Ovary (tissue), 10 donors: ENCODE measurements at places on chromosomes 11 and 22. TPM values are rescaled to one million over a fixed set of nuclear protein-coding genes. Genes with fewer than 3 reads are reported as not detected.

DNA sequence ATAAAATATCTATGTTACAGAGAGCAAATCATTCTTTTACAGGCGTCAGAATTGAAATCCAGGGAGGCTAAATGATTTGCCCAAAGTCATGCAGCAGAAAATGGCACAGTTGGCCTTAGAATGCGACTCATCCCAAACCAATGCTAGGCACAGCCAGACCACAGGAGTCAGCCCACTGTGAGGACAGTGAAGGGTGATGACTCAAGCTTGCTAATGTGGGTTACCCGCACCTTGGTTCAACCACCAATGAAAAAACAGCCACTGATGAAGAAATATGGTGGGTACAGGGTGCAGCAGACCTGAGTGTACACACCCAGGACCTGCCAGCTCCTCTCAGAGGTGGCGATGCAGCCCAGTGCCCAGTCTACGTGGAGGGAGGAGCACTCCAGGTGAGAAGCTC is 89.7 kb downstream of the ZC3H12C start:
- H3K36me3 ChIP-seq, result no peaks in the 10 kb centered on the region
- H3K27me3 ChIP-seq, result no peaks in the 10 kb centered on the region
- H3K27ac ChIP-seq, result no peak overlapping the region
- no peaks in the 10 kb centered on the region for H3K4me1 ChIP-seq

GRCh38 chr11:8095371-8095770 is 14.4 kb downstream of the TUB start:
- no peaks in the 10 kb centered on the region for H3K4me1 ChIP-seq
- H3K27me3 ChIP-seq, result no peaks in the 10 kb centered on the region
- no peak overlapping the region for H3K27ac ChIP-seq
- no peaks in the 10 kb centered on the region for H3K36me3 ChIP-seq
- no peak for DNase-seq

- no peak for DNase-seq
- H3K27me3 ChIP-seq, result no peaks in the 10 kb centered on the region
- H3K4me1 ChIP-seq, result no peaks in the 10 kb centered on the region
- no peak overlapping the region for H3K4me3 ChIP-seq
- no peaks in the 10 kb centered on the region for H3K36me3 ChIP-seq
Measured at GRCh38 chr11:96964661-96965060, 574.8 kb downstream of the JRKL start.

GRCh38 chr11:66749091-66749490 is 20.1 kb upstream of the SPTBN2 start:
- H3K27me3 ChIP-seq, result no peaks in the 10 kb centered on the region
- H3K36me3 ChIP-seq, result no peaks in the 10 kb centered on the region
- no peak overlapping the region for H3K4me3 ChIP-seq
- H3K4me1 ChIP-seq, result peaks cover 3% of the 10 kb centered on the region
- no peak for DNase-seq

GRCh38 chr22:50016308-50016987 is 3.9 kb upstream of the IL17REL start:
- no peaks in the 10 kb centered on the region for H3K36me3 ChIP-seq
- H3K4me1 ChIP-seq, result peaks cover 2% of the 10 kb centered on the region
- H3K27ac ChIP-seq, result no peak overlapping the region
- H3K4me3 ChIP-seq, result no peak overlapping the region
- no peak for DNase-seq

GRCh38 chr11:111525456-111525855 is 10.9 kb downstream of the HOATZ start:
- no peaks in the 10 kb centered on the region for H3K36me3 ChIP-seq
- no peak for DNase-seq
- no peaks in the 10 kb centered on the region for H3K4me1 ChIP-seq

DNA sequence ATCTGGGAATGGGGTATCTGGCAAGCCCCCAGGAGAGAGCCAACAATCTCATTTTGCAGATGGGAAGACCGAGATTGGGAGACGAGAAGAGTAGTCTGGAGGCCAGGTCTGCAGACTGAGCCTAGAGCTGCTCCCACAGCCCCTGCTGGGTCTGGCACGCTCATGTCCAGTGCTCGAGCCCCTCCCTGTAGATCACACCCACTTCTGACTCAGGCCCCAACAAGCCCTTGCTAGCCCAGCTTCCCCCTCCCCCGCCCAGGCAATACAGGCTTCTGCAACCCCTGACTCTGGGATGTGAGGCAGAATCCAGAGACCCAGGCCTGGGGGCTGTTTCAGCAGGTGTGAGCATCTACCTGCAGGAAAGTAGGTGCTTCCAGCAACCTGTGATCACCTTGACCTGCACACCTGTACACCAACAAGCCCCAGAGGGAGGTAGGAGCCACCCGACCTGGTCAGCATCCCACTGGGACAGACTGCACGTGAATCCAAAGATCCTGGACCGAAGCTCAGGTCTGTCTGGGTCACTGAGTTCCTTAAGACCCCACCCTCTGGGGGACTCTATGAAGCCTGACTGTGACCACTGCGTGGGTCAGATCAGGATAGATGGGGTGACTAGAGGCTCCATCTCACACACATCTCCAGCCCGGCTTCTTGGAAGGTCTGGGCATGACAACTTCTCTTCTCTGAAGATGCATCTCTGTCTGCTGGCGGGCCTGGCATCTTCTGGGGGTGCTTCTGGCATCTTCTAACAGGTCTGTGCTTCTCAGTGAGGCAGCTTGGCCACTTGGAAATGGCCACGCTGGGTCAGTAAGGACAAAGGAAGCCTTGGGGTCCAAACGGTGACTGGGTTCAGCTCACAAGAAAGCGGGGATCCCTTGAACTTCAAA is 29.3 kb downstream of the LINC01488 start:
- H3K4me3 ChIP-seq, result no peak overlapping the region
- no peak for DNase-seq
- H3K27ac ChIP-seq, result no peak overlapping the region
- H3K4me1 ChIP-seq, result no peaks in the 10 kb centered on the region
- H3K27me3 ChIP-seq, result no peaks in the 10 kb centered on the region

GRCh38 chr22:20234760-20235388 is 33.2 kb downstream of the RTN4R start:
- H3K27me3 ChIP-seq, result no peaks in the 10 kb centered on the region
- H3K36me3 ChIP-seq, result no peaks in the 10 kb centered on the region
- H3K4me1 ChIP-seq, result peaks cover 23% of the 10 kb centered on the region
- no peak overlapping the region for H3K27ac ChIP-seq

DNA sequence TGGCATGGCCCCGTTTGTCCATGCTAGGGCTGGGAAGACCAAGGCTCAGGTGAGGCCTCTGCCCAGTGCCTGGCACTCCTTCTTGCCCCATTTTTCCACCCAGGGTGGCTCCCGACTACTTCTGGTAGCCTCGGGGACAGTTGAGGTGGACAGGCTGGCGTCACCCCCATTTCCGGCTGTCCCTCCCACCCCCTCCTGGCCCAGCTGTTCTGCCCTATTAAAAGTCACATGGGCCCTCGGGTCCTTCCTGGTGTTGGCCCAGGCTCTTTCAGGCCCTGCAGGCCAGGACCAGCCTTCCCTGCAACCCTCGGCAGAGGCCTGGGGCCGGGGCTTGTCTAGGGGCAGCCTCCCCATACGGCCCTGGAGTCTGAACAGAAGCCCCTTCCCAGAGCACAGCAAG is 9.5 kb downstream of the CD81 start:
- DNase-seq, result no peak
- no peaks in the 10 kb centered on the region for H3K36me3 ChIP-seq
- peak overlapping the region; percentile 40 for H3K27ac ChIP-seq
- no peaks in the 10 kb centered on the region for H3K27me3 ChIP-seq
- H3K4me3 ChIP-seq, result no peak overlapping the region

DNA sequence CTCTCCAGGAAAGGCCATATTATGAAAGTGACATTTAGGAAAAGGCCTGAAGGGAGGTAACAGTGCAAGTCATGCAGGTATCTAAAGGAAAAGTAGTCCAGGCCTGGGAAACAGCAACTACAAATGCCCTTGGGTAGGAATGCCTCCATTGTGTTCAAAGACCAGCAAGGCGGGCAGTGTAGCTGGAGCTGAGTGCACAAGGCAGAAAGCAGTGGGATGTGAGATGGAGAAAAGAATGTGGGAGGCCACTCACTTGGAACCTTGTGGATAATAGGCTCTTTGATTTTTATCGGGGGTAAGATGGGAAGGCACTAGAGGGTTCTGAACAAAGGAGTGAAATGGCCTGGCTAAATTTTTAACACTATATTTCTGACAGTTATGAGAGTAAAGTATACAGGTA is 188.6 kb downstream of the PGR start:
- no peaks in the 10 kb centered on the region for H3K4me1 ChIP-seq
- no peak overlapping the region for H3K4me3 ChIP-seq
- no peaks in the 10 kb centered on the region for H3K36me3 ChIP-seq
- no peak overlapping the region for H3K27ac ChIP-seq
- H3K27me3 ChIP-seq, result no peaks in the 10 kb centered on the region

GRCh38 chr11:71248251-71248570 is 4.2 kb downstream of the SHANK2 start:
- no peaks in the 10 kb centered on the region for H3K27me3 ChIP-seq
- H3K4me3 ChIP-seq, result no peak overlapping the region
- no peaks in the 10 kb centered on the region for H3K4me1 ChIP-seq
- no peaks in the 10 kb centered on the region for H3K36me3 ChIP-seq
- DNase-seq, result no peak

DNA sequence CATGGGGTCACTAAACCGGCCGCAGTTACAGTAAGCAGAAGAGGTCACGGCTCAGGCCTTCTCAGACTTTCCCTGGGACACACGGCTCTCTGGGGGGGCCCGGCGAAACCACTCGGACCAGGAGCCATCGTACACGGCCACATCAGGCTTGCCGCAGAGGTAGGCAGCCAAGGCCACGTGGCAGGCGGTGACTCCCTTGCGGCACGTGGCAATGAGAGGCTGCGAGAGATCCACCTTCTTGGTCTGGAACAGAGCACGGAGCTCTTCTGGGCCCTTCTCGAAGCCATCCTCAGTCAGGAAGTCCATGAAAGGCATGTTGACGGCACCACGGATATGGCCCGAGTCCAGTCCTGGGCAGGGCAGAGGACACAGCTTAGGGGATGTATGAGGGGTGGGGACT is 8.3 kb downstream of the TST start:
- H3K27ac ChIP-seq, result no peak overlapping the region
- no peaks in the 10 kb centered on the region for H3K27me3 ChIP-seq
- no peak overlapping the region for H3K4me3 ChIP-seq
- peaks cover 3% of the 10 kb centered on the region for H3K4me1 ChIP-seq
- DNase-seq, result no peak

DNA sequence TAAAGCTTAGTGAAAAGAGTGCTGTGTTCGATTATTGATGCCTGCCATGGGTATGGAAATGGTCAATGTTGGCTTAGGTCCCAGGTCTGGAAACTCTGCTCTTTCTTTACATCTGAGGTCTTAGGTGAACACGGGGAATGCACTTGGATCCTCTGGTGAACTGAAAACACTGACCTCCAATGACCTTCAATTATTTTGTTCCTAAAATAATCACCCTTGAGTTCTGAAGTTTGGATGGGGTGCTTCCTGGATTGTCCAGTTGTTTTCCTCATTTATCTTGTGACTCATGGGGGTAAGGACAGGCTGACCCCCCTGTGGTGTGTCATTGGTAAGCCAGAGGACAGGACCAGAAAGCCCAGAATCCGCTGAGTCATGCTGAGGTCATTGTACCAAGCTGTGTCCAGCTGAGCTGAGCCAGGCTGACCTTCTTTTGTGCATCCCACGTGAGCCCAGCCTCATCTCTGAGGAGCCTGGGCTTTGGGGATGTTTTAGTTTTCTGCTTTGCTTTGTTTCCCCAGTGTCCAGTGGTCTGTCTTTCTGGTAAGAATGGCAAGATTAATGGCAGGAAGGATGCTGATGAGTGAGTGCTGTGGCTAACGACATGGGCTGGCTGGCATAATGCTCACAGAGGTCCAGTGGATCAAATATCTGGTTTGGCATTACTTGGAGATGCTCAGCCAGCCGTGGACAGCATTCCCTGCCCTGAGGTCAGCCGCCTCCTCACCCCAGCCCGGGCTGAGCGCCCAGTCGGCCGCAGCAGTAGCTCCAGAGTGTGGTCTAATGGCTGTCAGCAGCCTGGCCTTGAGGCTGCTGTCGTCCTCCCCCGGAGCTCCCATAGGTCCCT is 35.6 kb downstream of the AMPD3 start:
- H3K4me3 ChIP-seq, result no peak overlapping the region
- H3K27ac ChIP-seq, result peak overlapping the region; percentile 19
- peaks cover 9% of the 10 kb centered on the region for H3K4me1 ChIP-seq
- H3K36me3 ChIP-seq, result no peaks in the 10 kb centered on the region
- H3K27me3 ChIP-seq, result no peaks in the 10 kb centered on the region

GRCh38 chr11:128053981-128054931 is 533.1 kb downstream of the ETS1 start:
- H3K4me1 ChIP-seq, result no peaks in the 10 kb centered on the region
- H3K27me3 ChIP-seq, result no peaks in the 10 kb centered on the region
- no peak for DNase-seq
- H3K27ac ChIP-seq, result no peak overlapping the region
- H3K4me3 ChIP-seq, result no peak overlapping the region

- H3K27me3 ChIP-seq, result no peaks in the 10 kb centered on the region
- H3K27ac ChIP-seq, result peak overlapping the region; percentile 98
- no peak overlapping the region for H3K4me3 ChIP-seq
- no peak for DNase-seq
- H3K4me1 ChIP-seq, result peaks cover 25% of the 10 kb centered on the region
Measured at GRCh38 chr11:75565221-75565814, 3.3 kb downstream of the SERPINH1 start.

GRCh38 chr11:4962816-4963215 is 7.3 kb upstream of the OR51A2 start:
- H3K4me1 ChIP-seq, result no peaks in the 10 kb centered on the region
- no peak overlapping the region for H3K27ac ChIP-seq
- no peaks in the 10 kb centered on the region for H3K36me3 ChIP-seq

- H3K4me3 ChIP-seq, result no peak overlapping the region
- H3K27me3 ChIP-seq, result no peaks in the 10 kb centered on the region
- no peak for DNase-seq
- no peak overlapping the region for H3K27ac ChIP-seq
Measured at GRCh38 chr11:15629690-15630321, 515.1 kb downstream of the INSC start.

GRCh38 chr11:126304457-126305075 is 706 bp downstream of the DCPS start:
- peaks cover 6% of the 10 kb centered on the region for H3K4me1 ChIP-seq
- H3K27me3 ChIP-seq, result no peaks in the 10 kb centered on the region
- no peak overlapping the region for H3K27ac ChIP-seq
- no peak for DNase-seq

TTC36 gene
- total RNA-seq, result 0.23 TPM

DDIAS gene
- total RNA-seq, result 0.52 TPM

KRTAP5-7 gene
- total RNA-seq, result 0.23 TPM

SCYL1 gene
- 59.0 TPM for total RNA-seq

LDHAL6A gene
- total RNA-seq, result not detected

DCHS1 gene
- total RNA-seq, result 36.8 TPM

UBQLN3 gene
- total RNA-seq, result 1.6 TPM

BARX2 gene
- total RNA-seq, result not detected

FAM180B gene
- total RNA-seq, result not detected

CD59 gene
- total RNA-seq, result 394 TPM

OR8G1 gene
- not detected for total RNA-seq

ACCS gene
- total RNA-seq, result 21.1 TPM

MRGPRX3 gene
- total RNA-seq, result not detected

IRF7 gene
- total RNA-seq, result 8.2 TPM

VSIG10L2 gene
- 3.3 TPM for total RNA-seq

SYTL2 gene
- total RNA-seq, result 8.2 TPM
